ENCODE measurements at places on chromosomes 6 and 20.

- DNase-seq = no peak
Observed at GRCh38 chr6:7701212-7701834, 24.6 kb upstream of the BMP6 start.

DNA sequence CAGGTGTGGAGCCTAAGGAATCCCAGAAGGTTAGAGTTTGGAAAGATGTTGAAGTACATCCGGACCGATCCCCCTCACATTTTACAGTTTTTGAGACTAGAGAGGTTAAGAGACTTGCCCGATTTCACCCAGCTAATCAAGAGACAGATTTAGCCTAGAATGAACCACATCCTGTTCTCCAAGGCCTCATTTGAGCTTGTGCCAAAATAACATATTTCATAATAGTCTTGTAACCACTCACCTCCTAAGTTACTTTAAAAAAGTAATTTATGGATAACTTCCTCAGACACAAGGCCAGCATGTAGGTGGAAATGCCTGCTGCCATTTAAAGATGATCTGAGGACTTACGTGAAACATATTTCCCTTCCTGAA is 39.8 kb upstream of the ARHGAP18 start:
- DNase-seq = no peak

GRCh38 chr6:122678841-122679240 is 68.6 kb downstream of the PKIB start:
- DNase-seq = no peak

DNA sequence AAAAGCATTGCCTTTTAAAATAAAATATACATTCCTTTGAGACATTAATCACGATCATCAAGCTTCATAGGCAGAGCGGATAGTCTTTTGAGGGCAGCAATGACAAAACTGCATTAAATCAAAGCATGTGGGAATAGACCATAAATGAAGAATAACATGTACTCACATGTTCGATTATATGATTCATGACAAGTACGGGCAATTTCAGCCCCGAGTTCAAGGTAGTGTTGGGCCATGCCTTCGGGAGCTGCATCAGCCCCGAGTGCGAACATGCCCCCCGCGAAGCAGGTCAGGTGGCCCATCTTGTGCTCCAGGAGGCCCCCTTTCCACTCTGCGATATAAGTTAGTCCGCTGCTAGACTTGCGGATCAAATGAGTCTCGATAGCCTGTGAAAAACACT is 111.0 kb upstream of the FAM184A start:
- no peak for DNase-seq

DNA sequence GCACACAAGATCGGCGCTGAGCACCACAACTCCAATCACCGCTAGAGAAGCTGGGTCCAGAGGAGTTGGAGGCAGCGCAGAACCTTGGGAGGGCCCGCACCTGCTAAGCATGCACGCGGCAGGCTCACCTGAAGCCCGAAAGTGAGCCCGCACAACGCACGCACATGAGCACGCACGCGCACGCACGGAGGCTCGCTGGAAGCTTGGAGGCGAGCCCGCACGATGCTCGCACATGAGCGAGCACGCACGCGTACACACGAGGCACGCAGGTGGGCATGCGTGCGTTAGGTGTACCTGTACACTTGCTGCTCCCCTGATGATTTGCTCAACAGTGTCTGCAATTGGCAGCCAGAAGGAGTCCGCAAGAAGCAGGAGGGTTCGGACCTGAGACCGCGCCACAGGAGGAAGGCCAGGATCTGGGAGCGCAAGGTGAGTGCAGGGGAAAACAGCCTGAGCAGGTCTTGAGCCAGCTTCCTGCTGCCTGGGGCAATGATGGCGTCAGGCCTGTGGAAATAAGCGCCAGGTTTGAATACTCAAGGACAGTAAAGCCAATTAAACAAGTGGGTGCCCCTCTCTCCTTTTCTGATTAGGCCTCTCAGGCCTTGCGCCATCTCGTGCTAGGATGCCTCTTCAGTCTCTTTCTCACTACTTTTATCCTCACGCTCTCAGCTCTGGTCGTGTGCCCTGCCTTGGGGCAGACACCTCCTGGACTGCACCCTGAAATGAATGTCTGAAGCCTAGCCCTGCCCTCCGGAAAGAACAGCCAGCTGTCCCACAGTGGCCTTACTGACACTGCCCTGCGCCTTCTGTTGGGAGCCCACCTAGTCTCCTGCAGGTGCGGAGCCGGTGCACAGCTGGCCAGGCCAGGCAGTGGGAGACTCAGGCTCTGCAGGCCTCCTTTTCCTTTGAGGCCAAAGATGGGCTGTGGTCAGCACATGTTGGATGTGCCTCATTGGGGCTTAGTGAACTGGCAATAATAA is 340.4 kb downstream of the CDC5L start:
- DNase-seq = no peak

DNA sequence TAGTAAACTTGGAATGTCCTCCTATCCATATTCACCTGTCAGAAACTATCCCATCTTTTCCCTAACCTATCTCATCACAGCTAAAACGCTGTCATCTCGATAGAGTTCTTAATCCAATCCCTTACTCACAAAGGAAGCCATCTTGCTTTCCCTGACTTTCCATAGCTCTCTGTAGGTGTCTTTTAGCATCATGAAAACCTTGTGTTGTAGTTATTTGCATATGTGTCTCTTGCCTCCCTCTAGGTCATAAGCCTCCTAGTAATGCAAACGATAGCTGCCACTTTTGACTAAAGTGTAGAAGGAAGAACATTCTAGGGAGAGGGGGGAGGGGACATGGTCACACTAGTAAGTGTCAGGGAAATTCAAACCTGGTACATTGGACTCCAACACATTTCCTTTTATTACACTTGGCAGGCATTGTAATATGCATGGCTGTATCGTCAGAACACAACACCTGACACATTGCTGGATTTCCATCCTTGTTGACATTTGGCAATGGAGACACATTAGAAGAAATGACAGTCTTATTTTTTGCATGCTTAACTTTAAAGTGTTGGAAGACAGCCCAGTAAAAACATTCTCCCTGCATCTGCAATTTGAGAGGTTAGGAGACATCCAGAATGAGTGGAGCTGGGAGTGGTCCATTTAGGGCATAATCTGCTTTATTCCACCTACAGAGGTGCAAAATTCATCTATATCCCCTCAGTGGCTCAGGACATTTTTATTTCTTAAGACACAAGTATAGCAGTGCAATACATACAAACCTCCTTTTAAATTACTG is 283.4 kb downstream of the HAO1 start:
- DNase-seq = no peak

GRCh38 chr6:446418-447366 is 55.1 kb downstream of the IRF4 start:
- no peak for DNase-seq

DNA sequence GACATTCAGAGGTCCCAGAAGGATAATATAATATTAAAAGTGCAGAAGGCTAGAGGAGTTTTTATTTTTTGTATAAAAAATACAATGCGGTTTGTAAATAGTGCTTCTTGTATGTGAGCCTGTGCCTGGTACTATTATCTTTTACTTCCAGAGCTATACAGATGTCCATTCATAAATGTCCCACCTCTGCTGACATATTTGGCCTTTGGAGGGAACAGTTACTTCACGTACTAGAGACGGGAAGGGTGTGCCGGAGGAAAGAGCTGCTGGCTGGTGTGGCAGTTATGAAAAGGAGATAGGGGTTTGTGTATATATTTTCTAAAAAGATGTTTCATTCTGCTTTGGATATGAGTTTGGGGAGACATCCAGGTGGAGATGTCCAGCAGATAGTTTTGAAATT is 8.8 kb downstream of the CD109 start:
- no peak for DNase-seq

DNA sequence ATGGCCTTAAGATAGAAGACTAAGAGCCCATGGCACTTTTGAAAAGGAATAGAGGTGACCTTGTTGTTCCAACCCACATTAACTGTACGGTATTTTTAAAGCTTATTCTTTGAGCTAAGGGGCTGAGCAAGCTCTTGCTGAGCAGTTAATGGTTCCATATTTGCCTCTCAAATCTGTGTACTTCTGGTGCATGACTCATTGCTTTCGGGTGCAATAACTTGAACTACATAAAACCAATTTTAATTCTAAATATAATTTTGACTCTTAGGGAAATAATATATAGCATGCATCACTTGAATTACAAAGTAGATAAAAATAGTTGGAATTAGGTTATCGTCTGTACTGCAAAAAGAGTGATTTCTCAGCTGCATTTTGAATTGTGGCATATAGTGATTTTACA is 348.1 kb upstream of the CITED2 start:
- DNase-seq = no peak

DNA sequence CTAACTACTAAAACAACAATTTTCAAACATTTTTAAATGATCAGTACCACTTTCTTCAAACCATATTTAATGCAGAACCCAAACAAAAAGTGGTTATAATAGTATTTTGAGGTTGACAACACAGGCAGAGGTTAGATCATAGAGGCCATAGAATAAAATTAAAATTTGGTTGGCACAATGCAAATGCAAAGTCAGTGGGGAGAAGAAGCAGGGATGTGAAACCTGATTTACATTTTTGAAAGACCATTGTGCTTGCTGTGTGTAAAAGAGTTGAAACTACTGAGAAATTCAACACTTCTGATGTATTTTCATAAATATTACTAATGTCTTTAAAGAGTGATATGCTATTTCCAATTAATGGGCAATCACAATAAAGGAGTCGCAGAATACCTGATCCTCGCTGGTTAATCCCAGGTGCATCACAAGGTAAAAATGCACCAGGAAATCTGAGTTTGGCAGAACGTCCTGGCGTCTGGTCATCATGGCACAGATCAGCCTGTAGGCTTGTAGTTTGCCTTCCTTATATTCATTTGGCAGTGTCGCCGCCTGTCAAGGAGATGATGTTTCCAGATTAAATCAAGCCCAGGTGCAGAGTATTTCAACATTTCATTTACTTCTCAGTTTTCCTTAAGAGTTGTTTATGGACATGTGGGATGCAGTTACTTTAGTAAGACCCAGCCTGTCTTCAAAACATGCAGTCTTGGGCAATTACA is 141.2 kb downstream of the RALGAPA2 start:
- DNase-seq = no peak

DNA sequence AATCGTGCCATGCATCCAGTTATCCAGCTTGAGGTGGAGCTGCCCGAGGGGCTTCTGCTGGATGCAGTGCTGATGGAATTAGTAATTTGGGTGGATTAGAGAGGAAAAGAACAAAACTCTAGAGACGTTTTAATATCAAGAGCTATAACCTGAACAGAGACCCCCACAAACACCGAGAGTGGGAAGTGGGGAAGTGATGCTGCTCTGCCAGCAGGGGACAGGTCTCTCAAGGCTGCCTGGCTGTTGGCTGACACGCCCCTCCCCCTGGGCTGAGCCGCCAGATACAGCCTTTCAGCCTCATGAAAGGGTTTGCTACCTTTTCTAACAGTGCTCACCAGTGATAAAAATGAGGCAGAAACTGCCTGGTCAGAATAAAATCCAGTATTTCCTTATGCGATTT is 9.6 kb downstream of the LEMD2 start:
- no peak for DNase-seq

DNA sequence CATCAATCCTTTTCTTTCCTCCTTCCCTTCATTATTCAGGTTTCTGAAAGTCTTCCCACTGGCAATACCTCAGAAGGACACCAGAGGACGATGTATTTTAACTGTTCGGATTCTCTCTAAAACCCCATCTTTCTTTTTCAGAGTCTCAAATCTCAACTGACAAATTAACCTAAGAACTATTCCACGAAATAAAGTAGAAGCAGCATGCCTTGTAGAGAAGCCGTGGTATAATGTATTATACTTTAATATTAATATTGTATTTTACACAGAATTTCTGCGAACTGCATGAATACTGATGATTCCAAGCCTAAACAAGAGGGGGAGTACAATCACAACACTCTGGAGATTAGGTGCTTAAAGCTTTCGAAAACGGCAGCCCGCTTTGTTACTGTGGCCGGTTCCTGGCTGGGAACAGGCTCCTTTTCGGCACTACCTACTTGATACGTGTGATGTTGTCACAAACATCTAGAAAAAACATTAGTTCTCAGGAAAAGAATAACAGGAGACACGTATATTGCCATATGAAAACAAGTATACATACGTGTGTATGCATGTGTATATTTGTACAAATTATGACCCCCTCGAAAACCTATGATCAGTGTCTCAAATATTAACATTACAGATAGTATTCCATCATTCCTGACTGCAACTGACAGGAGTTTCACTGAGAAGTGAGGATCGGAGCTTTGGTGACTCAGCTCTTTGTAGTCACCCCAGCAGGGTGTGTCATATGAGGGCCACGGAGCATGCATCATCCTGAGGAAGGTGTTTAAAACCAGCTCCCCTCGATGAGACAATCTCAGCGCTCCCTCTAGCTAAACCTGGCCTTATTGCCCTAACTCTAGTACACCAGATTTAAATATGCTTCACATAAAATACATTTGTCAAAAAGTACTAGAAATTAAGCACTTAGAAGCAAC is 319.7 kb upstream of the TCF21 start:
- DNase-seq = peak; percentile 69

DNA sequence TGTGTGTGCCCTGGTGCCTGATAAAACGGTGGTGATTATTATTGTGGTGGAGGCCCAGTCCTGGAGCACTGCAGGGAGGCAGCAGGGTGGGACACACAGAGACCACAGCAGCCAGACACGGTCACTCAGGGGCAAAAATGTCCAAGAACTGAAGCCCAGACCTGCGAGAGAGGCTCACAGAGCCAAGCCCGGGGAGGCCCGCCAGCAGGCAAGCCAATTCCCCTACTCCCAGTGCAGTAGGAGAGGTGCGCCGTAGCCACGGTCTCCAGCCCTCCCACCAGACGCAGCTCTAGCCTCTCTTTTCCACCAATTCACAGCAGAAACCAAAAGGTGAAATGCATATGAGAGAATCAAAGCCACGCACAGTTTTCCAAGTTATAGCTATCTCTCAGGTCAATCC is 179.4 kb upstream of the TAB2 start:
- no peak for DNase-seq

DNA sequence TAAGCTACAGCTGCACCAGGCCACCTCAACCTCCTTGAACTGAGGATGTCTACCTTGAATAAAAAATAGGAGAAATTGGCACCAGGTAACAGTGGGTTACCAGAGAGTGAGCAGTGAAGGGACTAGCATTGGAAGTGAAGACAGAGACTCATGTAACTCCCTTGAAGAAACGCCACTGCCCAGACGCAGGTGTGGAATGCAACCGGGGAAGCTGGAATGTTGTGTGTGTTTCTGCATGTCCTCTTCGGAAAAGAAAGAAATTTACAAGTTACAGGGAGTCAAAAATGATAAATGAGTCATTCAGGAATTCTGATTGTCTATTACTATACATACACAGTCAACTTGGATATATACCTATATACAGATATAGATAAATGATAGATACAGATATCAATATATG is 514.7 kb upstream of the AGPAT4 start:
- DNase-seq = no peak

DNA sequence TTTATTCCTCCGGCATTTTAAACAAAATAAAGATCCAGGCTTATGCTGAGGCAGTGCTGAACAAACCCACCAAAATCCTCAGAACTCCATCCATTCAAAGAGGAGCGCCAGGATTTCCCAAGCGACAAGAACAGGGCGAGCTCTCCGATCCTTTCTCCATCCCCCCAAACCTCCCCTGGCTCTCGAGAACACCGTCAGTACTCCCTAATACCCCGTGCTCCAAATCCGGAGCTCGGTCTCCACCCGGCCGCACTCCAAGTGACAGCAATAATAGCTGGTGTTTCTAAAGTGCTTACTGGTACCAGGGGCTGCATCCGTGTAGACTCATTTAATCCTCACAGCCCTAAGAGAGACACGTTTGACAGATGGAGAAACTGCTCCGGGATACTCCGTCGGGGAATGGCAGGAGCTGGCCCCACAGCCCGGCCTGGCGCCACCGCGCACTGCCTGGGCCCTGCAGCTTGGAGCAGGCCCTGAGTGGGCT is 277.1 kb upstream of the QKI start:
- DNase-seq = no peak

- no peak for DNase-seq
Observed at GRCh38 chr20:1391640-1392442, 1.0 kb downstream of the FKBP1A start.

GRCh38 chr20:36167902-36168503 is 13.5 kb downstream of the EPB41L1 start:
- no peak for DNase-seq

Data from NCI-H446 (cell line).